ENCODE measurements at places on chromosomes 2 and 18.

DNA sequence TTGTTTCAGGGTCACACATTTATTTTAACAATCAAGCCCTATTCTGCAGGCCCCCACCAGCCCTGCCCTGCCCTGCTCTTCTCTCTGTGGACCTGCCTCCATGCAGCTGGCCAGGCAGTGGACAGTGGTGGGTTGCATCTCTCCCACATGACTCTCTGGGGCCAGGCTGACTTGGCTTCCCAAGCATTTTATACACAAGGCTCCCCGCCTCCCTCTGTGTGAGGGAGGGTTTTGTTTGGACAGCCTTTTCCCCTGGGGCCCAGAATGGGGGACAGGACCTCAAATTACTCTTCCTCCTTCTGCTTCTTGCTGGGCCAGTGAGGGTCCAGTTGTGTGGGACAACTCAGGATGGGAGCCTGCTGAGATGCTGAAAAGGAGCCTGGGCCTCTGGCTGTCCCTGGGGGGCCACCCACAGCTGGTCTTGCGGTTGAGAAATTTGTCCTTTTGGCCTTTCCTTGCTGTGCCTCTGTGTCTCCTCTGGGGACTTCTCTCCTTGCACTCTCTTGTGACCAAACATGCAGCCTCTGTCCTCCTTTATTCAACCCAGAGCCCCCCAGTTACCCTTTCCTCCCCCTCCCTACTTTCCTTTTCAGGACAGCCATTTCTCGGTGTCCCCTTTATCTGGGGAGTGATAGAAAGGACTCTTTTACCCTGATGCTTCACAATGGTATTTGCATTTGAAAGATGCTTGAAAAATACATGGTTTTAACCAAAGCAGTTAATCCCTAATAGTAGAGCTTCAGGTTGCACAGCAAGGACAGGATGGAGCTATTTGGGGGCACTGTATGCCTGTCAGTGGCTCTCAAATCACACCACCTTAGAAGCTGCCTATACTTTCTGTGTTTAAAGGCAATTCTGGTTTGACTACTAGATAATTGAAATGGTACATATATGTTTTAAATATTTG, 151.1 kb downstream of the FHOD3 start:
- DNase-seq: no peak

DNA sequence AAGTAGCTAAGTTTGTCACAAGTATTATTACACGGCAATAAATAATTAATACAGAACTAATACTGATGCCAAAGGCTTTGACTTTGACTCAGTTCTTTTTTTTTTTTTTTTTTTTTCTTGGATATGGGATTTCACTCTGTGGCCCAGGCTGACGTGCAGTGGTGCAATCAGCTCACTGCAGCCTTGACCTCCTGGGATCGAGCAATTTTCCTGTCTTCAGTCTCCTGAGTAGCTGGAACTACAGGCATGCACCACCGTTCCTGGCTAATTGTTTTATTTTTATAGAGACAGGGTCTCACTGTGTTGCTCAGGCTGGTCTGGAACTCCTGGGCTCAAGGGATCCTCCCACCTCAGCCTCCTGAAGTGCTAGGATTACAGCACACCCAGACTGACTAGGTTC, 284.5 kb downstream of the SS18 start:
- no peak for DNase-seq

DNA sequence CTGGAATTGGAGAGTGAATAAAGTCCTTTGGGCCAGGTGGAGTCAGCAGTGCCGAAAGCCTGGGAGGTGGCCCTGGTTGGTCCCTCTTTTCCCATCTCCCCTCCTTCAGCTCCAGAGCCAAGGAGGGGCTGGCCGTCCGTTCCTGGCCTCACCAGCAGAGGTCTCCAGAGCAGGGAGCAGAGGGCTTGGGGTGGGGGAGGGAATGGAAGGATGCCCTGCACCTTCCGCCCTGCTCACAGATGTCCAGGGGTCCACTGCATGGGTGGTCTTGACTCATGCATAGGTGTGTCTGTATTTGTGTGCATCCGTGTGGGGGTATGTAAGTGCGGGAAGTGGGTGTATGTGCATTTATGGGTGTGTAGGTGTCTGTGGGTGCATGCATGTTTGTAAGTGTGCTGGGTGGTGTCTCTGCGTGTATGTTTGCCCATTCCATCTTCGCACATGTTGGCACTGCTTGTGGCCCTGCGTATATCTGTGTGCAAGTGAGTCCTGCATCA, 201.8 kb downstream of the ZFP36L2 start:
- DNase-seq: no peak

DNA sequence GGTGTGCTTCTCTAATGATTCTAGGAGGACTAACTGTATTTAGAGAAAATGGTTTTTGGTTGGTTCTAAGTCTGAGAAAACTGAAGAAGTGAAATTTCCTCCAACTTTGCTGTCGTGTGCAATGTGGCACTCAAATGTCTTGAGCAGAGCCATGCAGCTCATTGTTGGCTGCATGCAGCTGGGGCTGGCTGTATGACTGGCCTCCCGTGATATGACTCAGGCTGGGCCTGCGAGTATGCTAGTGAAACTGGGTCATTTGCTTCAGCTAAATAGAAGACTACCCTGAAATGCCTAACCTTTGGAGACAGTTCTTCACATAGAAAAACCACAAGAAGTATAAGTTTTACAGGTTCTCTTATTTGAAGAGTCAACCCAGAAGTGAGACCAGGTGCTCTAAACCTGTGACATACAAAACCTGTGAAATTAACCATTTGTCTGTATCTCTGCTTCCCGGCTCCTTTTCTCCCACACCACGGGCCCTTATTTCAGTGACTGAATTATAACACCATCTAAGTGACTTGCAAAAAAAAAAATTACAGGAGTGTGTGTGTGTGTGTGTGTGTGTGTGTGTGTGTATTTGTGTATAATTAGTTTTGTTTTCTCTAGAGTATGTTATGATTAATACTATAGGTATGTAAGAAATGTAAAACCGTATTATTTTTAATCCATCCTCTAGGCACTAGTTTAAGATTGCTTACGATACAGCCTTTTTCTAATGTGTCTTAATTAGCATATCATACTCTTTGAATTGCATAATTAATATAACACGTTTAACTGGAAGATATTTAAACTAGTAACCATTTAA, 15.9 kb downstream of the POLI start:
- no peak for DNase-seq

- DNase-seq: no peak
Measured at GRCh38 chr2:162261032-162261945, 18.0 kb upstream of the FAP start.

- DNase-seq: no peak
Measured at GRCh38 chr2:8595428-8595805, 86.4 kb upstream of the ID2 start.

GRCh38 chr2:168454737-168455644, 1.1 kb upstream of the CERS6 start:
- DNase-seq: no peak

DNA sequence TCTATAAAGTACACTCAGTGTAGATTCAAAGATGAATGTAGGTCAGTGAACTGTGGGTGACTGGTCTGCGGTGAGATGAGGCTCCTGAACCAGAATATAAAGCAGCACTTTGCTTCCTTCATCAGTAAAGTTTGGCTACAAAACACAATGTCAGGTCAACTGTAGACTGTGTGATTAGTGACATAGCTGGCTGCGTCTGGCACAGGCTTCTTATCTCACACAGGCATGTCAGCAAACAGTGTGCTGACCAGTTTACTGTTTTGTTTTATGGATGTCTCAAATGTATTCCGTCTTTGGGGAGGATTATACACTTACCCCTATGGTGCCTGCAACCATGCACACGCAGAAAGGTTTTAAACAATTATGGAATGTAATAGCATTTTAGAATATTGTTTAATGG, 87.1 kb downstream of the ZNF236 start:
- no peak for DNase-seq

DNA sequence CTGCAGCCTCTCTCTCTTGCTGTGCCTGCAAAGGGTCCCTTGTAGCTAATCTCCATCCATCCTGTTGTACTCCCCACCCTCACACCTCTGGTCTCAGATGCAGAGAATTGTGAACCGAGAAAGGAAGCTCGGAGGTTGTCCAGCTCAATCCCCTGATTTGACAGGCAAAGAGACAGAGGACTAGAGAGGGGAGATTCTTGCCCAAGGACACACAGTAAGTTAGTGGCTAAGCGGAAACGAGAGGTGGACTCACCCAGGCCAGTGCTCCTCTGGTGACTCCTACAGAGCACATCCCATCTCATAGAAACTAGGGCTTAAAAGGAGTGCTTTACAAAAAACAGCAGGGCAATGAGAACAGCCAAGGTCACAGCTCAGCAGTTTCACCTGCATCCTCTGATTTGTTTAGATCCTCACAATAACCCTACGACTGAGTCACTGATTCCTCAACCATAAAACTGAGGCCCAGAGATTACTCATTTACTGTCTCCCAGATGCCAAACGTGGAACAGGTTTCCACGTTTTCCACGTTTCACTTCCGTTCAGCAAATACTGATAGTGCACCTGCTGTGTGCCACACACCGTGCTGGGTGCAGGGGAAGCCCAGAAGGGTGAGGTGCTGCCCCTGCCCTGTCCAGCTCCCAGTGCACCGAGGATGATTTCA, 22.1 kb downstream of the EHD3 start:
- no peak for DNase-seq

DNA sequence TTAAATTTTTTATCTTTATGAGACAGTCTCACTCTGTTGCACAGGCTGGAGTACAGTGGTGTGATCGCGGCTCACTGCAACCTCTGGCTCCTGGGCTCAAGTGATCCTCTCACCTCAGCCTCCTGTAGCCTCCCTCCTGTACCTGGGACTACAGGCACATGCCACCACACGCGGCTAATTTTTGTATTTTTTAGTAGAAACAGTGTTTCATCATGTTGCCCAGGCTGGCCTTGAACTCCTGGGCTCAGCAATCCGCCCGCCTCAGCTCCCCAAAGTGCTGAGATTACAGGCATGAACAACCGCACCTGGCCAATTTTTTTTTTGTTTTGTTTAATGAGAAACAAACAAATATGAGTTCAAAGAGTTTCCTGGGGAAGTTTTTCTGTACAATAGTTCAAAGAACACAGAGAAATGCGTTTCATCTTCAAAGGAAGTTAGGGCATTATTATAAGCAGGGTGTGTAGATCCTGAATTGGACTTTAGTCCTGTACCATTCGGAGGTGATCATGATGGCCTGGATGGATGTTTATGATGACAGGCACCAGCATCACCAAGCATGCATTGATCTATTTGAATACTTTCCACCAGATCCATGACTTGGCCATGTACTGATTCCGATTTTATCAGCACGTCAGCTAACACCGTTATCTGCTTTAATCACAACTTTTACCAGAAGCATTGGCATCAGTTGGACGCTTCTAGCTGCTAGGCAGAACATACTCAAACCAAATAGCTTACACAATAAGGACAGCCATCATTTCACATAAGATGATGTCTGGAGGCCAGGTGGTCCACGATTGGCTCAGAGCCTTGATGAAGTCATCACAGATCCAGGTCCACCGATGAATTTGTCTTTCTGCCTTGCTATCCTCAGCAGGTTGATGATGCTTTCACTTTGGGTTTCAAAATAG, 28.9 kb downstream of the TCF23 start:
- no peak for DNase-seq

GRCh38 chr2:142973160-142973821, 95.8 kb downstream of the KYNU start:
- no peak for DNase-seq
